ENCODE measurements at places on chromosomes 7 and 10.

DNA sequence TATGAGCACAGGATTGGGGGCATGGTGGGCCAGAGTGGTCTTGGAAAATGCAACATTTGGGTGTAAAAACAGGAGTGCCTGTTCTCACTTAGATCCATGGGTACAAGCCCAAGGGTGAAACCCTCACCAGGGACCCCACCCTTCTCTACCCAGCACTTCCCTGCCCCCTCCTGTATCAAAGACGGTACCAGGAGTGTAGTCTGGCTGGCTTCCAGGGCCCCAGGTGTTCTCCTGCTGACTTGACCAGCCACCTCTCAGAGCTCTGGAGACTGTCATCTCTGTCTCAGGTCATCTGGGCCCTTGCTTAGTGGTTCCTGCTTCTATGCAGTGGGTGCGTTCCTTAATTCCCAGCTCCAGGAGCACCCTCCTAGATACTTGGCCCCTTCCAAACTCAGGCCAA, 447.2 kb downstream of the LRMDA start:
- no peak for DNase-seq

- no peak for DNase-seq
Observed at GRCh38 chr7:73682745-73683055, 553 bp downstream of the DNAJC30 start.

GRCh38 chr7:24728503-24729364, 28.5 kb downstream of the GSDME start:
- DNase-seq, result no peak

- no peak for DNase-seq
Observed at GRCh38 chr7:109020251-109020650, 450.6 kb downstream of the DNAJB9 start.

DNA sequence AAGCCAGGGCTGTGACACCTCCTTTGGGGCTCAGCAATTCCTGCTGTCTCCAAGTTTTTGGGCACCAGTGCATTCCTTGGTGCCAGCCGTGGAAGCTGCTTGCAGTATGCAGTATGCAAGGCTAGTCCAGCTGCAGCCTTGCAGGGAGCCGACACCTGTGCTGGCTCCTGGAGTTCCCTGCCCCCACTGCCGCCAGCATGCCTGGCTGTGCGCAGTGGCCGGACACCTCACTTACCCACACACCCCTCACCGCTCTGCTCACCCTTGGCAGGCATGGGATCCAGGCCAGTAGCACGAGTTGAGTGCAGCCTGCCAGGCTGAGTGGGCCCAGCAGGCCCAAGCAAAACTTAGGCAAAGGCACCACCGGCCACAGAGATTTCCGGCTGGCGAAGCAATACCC, 77.4 kb downstream of the SAMD9 start:
- DNase-seq, result no peak

GRCh38 chr10:110151467-110151866, 55.9 kb upstream of the MXI1 start:
- DNase-seq, result peak; percentile 80

DNA sequence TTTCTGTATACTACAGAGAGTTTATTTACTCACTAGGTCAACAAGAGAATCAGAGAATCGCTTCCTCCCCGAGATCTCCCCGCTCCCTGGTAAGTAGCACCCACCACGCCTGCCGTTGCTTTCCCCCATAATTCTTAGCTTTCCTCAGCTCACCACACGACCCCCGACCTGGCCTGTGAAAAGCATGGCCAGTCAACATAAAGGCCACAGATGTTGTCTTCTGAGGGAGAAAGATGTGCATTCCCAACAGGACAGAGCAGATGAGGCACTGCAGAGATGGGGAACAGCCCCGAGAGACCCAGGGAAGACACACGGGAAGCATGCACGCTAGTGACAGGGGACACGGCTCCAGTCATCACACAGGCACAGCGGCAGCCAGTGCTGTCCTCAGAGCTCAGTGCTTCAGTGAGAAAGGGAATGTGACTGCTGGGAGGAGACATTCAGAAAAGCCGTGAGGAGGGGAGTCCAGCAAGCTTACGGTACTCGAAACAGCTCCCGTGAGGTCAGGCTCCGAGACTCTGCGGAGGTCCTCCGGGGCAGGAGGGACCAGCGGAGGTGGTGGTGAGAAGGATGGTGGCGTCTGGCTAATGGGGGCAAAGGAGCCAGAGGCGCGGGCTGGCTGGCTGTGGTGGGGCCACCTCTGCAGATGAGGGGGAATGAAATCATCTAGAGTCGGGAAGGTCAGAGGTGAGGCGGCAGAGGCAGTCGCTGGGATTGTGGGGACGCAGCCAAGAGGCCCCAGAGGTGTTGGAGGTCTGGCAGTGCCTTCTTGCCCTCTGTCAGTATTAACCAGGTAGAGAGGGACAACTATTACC, 123.4 kb upstream of the PDLIM1 start:
- no peak for DNase-seq

- no peak for DNase-seq
Observed at GRCh38 chr7:137948083-137948844, 53.6 kb downstream of the CREB3L2 start.

DNA sequence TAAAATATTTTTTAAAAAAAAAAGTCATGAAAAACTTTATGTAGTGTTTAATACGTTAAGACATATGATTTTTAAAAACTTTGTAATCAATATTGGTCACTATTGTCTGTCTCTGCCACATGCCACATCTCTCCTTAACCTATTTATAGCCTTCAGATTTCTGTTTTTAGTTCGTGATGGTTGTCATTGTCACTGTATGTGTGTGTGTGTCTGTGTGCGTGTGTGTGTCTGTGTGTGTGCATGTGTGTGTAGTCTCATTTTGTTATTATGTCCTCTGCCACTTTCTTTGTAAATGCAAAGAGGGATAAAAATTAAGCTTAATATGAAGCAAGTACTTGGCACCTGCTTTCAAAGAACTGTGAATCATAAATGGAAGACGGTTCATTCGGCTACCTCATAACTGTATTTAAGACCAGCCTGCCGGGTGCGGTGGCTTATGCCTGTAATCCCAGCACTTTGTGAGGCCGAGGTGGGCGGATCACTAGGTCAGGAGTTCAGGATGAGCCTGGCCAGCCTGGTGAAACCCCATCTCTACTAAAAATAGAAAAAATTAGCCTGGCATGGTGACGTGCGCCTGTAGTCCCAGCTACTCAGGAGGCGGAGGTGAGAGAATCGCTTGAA, 354.0 kb downstream of the ARL4A start:
- no peak for DNase-seq

- no peak for DNase-seq
Observed at GRCh38 chr10:133139551-133140065, 20.4 kb upstream of the KNDC1 start.

DNA sequence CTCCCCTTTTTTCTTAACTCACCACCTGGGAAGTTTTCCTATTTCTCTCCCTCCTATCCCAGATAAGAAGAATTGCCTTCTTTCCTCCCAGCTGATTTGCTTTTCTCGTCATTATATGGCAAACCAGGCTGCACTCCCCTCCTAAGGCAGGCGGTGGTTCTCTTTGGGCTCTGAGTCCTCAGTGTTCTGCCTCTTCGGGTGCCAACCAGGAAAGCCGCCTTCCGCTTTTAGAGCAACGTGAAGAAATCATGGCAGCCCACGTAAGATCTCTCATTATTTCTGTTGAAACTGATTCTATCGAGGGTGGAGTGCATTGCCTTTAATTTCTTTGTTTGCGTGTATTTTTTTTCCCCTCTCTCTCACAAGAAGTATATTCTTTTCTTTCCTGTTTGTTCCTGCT, 141.9 kb downstream of the CUX1 start:
- DNase-seq, result no peak

DNA sequence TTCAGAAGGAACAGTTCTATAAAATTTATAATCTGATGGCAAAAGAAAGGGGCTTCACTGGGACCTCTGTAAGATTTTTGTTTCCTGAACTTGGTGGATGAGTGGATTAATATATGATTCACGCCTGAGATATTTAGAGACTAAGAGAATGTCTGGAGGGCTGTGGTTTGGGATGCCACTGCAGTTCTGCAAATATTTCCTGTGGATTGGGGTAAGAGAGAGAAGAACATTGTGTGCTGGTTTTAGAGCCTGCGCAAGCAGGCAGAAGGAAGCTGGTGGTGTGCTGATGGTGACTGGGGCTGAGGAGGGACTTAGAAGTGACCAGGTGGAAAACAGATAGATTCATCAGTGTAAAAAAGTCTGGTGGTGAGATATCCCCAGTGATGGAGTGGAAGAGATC, 87.0 kb downstream of the SUGCT start:
- DNase-seq, result no peak

GRCh38 chr10:66931340-66931948, 5.6 kb downstream of the LRRTM3 start:
- no peak for DNase-seq

DNA sequence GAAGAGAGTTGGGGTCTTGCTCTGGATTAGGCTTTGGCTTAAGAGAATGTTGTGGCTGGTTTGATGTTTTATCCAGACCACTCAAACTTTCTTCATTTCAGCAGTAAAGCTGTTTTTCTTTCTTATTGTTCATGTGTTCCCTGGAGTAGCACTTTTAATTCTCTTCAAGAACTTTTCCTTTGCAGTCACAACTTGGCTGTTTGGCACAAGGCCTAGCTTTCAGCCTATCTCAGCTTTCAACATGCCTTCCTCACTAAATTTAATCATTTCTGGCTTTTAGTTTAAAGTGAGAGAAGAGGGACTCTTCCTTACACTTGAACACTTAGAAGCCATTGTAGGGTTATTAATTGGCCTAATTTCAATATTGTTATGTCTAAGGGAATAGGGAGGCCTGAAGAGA, 18.1 kb downstream of the CCDC126 start:
- no peak for DNase-seq

DNA sequence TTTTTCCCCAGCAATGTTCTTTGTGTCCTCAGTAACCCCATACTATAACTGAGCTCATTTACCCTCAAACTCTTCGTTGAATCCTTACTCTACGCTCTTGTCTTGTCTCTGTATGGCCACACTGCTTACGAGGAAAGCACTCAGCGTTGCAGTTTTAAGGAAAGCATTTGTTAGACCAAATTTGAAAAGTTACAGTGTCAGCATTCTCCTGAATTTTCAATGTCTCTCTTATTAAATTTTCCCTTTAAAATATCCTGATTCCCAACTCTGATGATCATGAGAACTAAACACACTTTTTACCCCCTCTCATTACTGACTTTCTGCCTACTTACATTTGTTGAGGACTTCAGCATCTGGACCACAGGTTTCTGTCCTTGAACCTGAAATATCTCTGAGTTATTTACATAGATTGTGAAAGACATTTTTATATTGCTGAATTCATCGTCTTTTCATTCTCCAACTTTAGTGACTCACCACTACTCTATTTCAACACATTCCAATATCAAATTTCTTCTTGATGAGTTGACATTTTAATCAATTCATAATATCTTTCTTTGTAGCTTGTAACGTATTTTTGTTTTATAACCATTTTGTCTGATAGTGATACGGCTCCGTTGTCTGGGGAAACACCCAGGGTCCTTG, 19.8 kb upstream of the VWDE start:
- DNase-seq, result no peak

- DNase-seq, result no peak
Observed at GRCh38 chr7:36287371-36288241, 102.1 kb upstream of the ANLN start.

DNA sequence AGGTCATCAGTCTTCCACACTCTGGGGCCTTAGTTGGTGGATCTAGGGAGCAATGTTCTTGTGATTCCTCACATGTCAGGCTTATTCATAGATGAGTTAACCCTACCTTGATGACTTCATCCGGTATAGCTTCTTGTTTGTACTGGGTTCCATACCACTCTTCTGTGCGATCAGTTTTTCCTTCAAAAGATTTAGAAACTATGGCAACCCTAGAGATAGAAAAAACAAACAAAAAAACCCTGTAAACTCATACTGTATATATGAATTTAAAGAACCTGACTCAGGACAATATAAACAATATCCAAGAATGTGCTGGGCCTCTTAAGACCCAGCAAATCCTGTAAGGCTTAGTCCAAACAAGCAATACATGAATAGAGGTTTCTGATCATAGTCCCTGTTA, 83.5 kb downstream of the IDE start:
- DNase-seq, result no peak

DNA sequence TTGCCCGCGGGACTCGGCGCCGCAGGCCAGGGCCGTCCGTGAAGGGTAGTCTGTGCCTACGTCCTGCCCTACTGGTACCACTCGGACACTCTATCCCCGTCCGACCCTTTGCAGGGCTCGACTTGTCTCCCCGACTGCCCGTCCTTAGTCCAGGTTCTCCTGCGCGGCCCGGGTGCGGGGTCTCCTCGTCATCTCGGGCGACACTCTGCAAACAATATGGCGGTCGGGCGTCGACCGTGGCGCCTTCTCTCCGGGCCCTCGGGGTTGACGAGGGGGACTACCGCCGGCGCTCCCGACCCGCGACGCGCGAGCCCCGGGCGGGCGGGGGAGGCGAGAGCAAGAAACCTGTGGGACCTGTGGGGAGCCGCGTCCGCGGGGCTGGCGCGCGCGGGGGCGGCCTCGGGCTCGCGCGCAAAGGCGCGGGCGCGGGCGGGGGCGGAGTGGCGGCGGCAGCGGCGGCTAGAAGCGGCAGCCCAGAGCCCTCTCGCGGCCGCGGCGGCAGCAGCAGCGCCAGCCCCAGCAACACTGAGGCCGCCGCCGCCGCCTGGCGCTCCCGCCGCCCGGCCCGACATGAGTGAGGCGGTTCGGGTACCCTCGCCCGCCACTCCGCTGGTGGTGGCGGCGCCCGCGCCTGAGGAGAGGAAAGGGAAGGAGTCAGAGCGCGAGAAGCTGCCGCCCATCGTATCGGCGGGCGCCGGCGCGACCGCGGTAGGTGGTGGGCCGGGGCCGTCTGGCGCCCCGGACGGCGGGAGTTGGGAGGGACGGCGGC, at the start of gene HECTD2:
HECTD2 (plus strand) TSS at position 476 of the 769 bp plus-strand sequence; CDS start at position 571, 95 bp downstream.
- DNase-seq, result peak; percentile 53

All from DMS79 treated with DMSO at 0.1 percent for 48 hours (cell line).